Parietal lobe (tissue), 2 donors: ENCODE measurements at places on chromosomes 2 and 18. TPM values are rescaled to one million over a fixed set of nuclear protein-coding genes. Genes with fewer than 3 reads are reported as not detected.

Gene NABP1
- total RNA-seq: 7.2 TPM

Gene HOXD12
- total RNA-seq: not detected

Gene ANKRD62
- total RNA-seq: 0.63 TPM

Gene LIMS2
- total RNA-seq: 2.5 TPM

Gene TUBB8B
- not detected for total RNA-seq

Gene IL1A
- total RNA-seq: not detected

Gene IKZF2
- total RNA-seq: 19.7 TPM

Gene MARCO
- not detected for total RNA-seq

Gene ZAP70
- total RNA-seq: 1.9 TPM

Gene BOD1L2
- total RNA-seq: not detected

Gene EML6
- 23.8 TPM for total RNA-seq

Gene FBXO41
- 28.8 TPM for total RNA-seq

Gene E2F6
- total RNA-seq: 13.5 TPM

Gene G6PC2
- not detected for total RNA-seq

Gene VWA3B
- total RNA-seq: 1.3 TPM

Gene TMEM247
- not detected for total RNA-seq

Gene VWC2L
- 7.8 TPM for total RNA-seq

Gene PPP3R1
- 59.2 TPM for total RNA-seq

Gene ORC2
- total RNA-seq: 28.2 TPM

Gene SMCHD1
- 253 TPM for total RNA-seq

Gene CD28
- under 0.01 TPM for total RNA-seq

Gene COL5A2
- total RNA-seq: 10.3 TPM

Gene UGT1A10
- total RNA-seq: not detected

Gene DLGAP1
- total RNA-seq: 277 TPM

Gene CYS1
- not detected for total RNA-seq

Gene TNFAIP6
- not detected for total RNA-seq

Gene MTCL1
- total RNA-seq: 61.0 TPM

Gene MMADHC
- total RNA-seq: 99.5 TPM

Gene PLCL1
- total RNA-seq: 31.0 TPM

Gene GAREM1
- 33.5 TPM for total RNA-seq

Gene SGPP2
- total RNA-seq: 1.3 TPM

Gene TTC21B
- 156 TPM for total RNA-seq

Gene IL18RAP
- not detected for total RNA-seq

Gene CTLA4
- total RNA-seq: not detected

Gene COLEC12
- total RNA-seq: 5.0 TPM

Gene MC2R
- total RNA-seq: not detected

Gene KRTCAP3
- not detected for total RNA-seq

Gene RAD51AP2
- 0.94 TPM for total RNA-seq

Gene PAX8
- 0.31 TPM for total RNA-seq

Gene C2orf15
- total RNA-seq: 1.6 TPM

Gene RGPD6
- total RNA-seq: 158 TPM

Gene ABCG5
- total RNA-seq: not detected
